SW 1271 (cell line): ENCODE measurements at places on chromosomes 2 and 18.

GRCh38 chr2:222280795-222281194, 18.0 kb downstream of the PAX3 start:
- no peak for DNase-seq

DNA sequence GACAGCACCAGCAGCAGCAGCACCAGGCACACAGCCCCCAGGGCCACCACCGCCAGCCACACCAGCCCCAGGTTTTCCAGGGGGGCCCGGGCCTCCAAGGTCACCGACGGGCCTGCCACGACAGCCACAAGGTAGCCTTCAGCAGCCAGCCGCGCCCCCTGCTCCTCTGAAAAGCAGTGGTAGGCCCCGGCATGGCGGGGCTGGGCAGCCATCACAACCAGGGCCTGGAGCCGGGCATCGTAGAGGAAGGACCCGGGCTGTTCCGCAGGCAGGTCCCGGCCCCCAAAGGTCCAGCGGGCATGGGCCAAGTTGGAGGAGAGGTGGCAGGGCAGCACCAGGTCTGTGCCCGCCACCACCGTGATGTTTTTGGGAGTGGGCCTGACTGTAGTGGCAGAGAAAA, 3.3 kb upstream of the ANKRD39 start:
- DNase-seq, result no peak

- peak; percentile 47 for DNase-seq
Measured at GRCh38 chr18:34707670-34708069, 2.4 kb upstream of the DTNA start.

- DNase-seq, result no peak
Measured at GRCh38 chr18:37176621-37176934, 347.7 kb downstream of the KIAA1328 start.

DNA sequence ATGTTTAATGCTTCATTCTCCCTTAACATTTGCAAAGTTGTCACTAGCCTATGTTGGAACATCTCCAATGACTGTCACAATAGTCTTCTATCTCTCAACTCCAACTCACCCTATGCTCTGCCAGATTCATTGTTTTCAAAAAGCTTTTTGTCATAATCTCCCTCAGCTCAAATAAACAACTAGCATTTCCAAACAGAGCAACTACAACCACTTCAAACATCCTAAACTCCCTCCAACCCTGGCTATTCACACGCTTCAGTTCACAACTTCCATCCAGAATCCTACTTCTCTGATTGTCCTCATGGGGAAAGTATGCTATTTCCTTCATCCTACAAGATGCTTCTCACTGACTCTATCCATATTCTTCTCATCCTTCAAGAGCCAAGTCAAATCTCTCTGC, 139.2 kb upstream of the VRK2 start:
- DNase-seq, result no peak

DNA sequence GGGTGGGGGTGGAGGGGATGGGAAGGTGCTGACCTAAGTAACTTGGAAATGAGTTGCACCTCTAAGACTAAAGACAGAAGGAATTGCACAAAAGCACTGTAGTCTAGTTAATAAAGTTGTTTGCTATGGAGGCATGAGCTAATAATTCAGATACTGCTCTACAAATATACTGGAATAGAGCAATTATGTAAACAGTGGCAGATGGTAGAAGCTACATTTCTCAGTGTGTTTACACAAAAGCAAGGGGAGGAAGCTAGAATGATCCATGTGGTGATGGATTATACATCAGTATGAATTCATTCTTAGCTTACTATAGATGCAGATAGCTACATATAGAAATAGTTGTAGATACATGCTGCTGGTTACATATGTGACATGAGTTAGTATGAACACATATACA, 27.6 kb upstream of the UBE2F start:
- no peak for DNase-seq

DNA sequence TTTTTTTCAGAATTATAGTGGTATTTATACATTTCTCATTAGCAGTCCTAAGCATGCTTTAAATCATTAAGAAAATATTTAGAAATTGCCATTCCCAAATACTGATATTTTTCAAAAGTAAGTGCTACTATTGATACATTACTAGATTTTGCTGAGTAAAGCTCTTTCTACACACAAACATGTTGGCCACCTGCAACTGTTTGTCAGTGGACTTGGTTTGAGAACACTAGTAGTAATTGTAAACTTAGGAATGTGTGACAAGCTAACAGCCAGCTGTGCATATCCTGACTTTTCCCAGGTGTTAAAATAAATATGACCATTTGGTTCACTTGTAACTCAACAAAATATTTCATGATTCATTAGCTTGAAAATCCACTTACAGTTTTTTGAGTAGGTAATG, 103.1 kb downstream of the MSTN start:
- no peak for DNase-seq

DNA sequence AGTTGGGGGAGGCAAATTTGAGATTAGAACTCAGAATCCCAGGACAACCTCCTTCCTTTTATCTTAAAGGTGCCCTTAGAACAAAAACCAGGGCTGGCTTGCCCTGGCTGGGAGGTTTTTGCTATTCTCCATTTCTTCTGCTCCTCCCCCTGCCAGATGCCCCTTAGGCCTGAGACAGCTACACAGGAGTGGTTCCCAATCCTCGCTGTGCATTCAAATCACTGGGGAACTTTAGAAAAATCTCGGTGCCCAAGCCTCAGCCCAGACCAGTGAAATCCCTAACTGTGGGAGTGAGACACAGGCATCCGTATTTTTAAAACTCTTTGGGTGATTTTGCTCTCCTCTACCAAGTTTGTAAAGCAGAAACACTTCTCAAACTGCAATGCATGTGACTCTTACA, 38.8 kb downstream of the LBH start:
- DNase-seq, result no peak
